Activated T-helper 1 cell treated with anti-CD3 and anti-CD28 coated beads, Interleukin-2, amount 50 U/mL, for 16 hours (primary cell): ENCODE measurements at places on chromosomes 11 and 22.
A peak's percentile ranks its signal among the peaks of the same experiment; 100 is the strongest.

DNA sequence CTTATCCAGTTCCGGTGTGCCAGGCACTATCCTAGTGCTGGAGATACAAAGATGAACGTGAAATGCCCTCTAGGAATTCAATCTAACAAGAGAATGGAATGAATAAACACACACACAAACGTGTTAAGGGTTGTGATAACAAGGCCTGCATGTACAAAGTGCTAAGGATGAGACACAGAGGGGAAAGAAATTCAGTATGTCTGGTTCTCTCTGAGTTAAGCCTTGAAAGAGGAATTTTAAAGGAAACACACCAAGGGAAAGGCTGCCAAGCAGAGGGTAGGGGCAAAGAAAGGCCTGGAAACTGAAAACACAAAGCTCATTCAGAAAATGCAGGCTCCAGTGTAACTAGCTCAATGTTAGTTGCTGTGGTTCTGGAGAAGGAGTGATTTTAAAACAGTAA, 4.2 kb downstream of the CHKA start:
- no peak for DNase-seq

DNA sequence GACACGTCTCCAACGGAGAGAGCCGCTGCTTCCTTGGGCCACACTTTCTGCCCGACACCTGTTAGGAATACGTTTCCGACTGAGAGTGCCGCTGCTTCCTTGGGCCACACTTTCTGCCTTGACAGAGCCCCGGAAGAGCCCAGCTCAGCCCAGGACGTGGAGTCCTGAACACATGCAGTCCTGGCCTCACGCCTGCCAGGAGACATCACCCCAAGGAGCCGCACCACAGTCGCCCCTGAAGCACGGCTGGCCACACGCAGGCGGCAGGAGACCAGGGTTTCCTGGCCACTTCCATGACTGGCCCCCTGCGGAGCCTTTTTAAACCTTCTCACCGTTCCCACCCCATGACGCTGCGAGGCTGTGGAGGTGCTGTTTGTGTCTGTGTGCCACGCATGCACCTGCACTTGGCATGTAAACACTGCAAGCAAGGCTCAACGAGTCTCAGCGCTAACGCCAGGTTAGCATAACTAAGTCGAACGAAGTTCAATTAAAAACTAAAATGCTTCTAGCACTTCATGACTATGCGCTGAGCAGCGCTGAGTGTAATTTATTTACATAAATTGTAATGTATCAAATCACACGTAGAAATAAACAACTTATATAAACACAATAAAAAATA, 8.8 kb downstream of the TOLLIP start:
- no peak for DNase-seq

DNA sequence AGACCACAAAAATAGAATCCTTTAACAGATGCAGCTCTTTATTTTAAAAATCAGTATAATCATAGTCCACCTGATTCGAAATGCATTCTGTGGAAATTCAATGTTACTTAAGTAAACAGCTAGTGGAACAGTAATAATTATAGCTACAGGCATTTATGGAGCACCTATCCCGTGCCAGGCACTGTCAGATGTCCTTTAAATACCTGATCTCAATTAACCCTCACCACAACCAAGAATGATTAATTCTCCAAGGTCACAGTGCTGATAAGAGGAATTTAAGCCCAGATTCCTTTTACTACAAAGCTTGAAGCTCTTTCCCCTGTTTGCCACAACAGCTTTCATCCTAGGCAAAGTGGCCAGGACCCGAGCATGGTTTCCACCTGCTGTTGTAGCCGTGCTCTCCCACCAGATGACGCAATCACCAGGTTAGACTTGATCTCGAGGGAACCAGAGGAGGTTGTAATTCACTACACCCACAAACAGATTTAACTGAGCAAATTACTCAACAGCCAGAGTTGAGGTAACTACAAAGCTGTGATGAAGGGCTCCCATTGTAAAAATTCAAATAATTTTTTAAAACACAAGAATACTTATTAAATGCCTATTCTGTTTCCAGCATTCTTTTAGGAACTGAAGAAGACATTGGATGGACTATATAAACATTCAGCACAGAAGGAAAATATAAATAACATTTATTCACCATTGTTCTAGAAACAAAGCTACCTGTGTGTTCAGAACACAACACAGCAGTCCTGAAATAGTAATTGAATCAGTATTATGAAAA, 10.3 kb downstream of the PRDM10 start:
- DNase-seq: no peak

GRCh38 chr22:20488946-20489345, 6.6 kb downstream of the KLHL22 start:
- DNase-seq: no peak

DNA sequence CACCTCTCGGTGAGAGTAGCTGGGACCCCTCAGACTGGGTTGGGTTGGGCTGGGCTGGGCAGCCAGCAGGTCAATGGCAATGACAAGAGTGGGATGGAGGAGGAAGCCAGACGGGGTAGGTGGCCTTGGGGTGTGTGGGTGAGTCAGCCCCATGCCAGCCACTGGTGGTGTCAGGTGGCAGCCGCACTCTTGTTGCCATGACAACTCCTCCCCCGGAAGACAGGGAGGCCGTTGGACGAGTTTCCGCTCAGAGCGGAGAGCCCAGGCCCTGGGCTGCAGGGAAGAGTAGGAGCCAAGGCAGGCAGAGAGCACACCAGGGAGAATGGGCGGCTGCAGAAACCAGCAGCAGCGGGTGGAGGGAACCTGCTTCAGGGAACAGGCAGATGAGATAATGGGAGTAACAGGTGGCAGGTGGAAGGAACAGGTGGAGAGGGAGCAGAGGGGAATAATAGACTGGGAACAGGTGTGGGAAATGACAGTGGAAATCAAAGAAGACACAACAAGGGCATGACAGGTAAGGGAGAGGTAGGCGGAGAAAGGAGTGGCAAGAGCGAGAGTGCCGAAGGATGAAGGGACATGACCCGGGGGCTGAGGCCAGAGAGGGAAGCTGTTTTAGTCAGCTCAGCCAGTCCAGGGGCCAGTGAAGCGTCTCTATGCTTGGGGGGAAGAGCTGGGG, 8.7 kb downstream of the SPTBN2 start:
- no peak for DNase-seq

- DNase-seq: no peak
Observed at GRCh38 chr22:22811016-22812009, 76.3 kb upstream of the IGLL5 start.

- no peak for DNase-seq
Observed at GRCh38 chr11:74004046-74004695, 4.7 kb downstream of the UCP3 start.

- no peak for DNase-seq
Observed at GRCh38 chr22:35349704-35350538, 31.0 kb upstream of the HMOX1 start.

- DNase-seq: peak; percentile 68
Observed at GRCh38 chr22:50250555-50251476, at the start of gene HDAC10. Gene HDAC10, minus strand, starts transcription at chr22:50251265. Its CDS starts 233 bp downstream, at chr22:50251032.

DNA sequence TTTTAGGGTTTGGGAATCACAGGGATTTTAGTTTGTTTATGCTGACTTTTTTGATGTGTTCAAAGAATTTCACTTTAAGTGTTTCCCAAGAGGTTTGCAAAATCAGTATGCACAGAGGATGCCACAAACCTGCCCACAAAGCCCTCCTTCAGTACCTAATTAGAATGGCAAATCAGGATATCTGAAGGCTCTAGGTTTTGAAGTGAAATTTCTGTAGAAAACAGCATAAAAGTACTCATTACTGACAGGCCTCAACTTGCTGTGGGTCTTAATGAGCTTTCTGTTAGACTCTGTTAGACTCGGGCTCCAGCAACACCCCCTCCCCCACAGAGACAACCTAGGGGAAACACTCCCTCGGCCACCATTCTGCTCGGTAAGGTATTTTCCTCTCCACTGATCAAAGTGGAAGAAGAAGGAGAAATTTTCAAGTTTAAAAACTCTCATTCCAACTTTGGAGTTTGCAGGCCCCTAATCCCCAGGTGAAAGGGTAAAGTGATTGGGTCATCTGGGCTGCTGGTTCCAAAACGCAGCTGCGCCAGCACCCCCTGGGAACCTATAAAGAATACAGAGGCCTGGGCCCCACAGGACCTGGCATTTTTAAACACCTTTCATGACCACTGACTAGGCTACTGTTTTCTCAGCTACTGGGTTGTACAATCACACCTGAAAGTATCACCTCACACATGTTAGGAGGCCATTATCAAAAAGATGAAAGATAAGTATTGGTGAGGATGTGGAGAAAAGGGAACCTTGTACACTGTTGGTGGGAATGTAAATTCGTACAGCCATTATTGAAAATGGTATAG, 67.5 kb downstream of the PLEKHA7 start:
- no peak for DNase-seq

DNA sequence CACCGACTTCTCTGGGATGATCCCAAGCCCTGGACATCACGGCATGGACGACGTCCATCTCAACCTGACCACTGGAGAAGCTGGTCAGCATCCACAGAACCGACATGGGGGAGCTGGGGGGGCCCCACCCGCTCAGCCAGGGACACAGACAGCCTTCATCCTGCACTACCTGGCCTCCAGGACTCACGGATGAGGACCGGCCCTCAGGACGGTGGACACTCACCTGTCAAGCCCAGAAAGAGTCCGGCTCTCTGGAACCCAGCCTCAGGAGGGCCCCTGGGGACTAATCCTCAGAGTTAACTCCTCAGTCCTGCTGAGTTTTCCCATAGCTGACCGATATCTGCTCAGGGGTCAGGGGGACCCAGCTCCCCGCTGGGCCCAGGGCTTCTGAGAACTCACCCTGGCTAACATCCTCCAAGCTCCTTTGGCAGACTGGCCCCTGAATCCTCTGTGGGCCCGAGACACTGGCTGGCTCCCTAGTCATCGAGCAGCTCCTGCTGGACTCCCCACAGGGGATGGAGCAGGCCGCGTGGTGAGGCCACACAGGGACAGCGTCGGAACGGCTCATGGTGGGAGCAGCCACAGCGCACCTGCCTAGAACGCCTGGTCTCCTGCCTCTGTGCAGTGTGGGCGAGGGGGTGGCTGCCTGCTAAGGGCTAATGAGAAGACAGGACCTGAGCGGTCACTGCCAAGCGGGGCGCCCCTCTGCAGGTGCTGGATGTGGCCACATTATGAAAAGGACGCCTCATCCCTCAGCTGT, 649.2 kb downstream of the BRD1 start:
- no peak for DNase-seq

DNA sequence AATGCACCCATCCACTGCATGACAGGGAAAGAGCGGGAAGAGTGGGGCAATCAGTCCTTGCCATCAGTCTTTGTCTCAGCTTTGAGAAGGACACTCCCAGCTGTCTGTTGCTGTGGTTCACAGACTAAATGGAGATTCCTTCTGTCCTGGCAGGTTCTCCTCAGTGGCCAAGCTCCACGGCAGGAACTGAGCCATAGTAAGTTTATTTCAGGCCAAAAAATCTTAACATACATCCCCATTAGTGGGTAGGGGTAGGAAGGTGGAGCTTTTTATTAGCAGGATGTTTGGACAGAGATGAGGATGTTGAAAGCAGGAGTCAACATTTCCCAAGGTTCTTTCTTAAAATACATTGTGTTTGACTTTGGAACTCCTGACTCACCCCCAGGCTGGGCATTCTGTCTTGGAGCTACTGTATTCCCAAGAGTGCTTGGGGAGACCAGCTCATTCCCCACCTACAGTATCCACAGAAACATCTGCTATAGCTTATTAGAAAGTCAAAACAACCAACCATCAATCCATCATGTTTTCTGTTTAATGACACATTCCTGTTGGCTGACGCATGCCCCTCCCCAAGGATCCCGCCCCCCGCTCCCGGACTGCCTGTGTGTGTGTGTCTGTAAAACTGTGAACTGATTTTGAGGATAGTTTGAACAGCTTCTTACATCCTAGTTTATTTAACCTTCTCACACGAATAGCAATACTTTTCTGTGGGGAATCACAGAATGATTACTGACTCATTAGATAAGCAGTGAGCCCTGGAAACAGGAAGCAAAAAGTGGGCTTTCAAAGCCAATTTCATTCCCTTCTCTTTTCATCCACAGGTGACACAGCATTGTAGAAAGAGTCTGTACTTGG, 109.5 kb downstream of the CCDC81 start:
- DNase-seq: no peak

DNA sequence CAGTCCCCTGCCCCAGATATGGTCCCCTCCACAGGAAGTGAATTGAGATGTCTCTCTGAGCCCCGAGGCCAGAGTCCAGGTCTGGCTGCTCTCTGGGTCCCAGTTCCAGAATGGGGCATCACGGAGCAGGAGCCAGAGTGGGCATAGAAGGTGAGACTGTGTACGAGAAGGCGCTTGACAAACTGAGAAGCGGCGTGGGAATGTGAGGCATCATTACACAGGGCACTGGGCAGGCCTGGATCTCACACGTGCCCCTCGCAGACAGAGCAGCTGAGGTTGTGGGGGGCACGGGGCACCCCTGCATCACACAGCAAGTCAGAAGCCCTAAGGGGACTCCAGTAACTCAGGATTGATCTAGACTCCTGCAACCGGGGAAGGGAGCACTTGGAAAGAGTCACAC, 9.2 kb downstream of the STARD10 start:
- DNase-seq: no peak

GRCh38 chr11:72483412-72484186, 49.3 kb upstream of the CLPB start:
- DNase-seq: no peak

DNA sequence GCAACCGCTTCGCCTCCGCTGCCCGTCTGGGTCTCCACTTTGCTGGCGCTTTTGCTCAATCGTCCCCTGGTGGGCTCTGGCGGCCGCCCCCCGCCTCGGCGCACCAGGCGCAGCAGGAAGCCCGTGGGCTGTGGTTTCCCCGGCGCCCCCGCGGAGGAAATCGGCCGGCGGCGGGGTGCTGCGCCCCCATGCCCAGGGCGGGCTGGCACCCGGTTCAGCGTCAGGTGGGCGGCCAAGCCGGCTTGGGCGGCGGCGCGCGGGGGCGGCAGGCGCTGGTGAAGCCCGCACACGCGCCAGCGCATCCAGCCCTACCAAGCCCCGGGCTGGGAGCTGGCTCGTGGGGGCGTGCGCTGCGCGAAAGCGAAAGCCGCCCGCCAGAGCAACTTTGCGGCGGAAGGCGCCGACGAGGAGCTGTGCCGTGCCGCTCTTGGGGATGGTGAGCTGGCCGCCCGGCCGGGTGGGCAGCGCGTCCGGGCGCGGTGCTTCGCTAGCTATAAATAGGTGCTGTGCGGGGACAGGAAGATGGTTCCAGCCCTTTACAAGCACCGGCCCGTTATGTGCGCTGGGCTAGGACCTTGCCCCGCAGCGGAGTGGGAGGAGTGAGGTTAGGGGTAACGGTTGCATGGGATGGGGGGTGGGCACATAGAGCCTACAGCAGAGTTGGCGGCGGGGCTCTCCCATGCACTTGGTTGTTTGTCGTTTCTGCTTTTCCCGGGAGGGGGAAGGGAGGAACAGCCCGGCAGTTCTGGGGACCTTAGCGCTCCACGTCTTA, 25.0 kb upstream of the SUSD2 start:
- no peak for DNase-seq

GRCh38 chr11:72700146-72700545, 25.9 kb upstream of the PDE2A start:
- DNase-seq: no peak

DNA sequence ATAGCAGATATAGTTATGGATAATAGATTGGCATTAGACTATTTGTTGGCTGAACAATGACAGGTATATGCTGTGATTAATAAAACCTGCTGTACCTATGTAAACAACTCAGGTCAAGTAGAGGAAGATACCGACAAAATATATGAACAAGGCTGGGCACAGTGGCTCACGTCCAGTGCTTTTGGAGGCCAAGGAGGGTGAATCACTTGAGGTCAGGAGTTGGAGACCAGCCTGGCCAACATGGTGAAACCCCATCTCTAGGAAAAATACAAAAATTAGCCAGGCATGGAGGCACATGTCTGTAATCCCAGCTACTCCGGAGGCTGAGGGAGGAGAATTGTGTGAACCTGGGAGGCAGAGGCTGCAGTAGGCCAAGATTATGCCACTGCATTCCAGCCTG, 14.0 kb upstream of the CHKA start:
- no peak for DNase-seq
